ENCODE measurements at places on chromosomes 11 and 22.
A peak's percentile ranks its signal among the peaks of the same experiment; 100 is the strongest.

DNA sequence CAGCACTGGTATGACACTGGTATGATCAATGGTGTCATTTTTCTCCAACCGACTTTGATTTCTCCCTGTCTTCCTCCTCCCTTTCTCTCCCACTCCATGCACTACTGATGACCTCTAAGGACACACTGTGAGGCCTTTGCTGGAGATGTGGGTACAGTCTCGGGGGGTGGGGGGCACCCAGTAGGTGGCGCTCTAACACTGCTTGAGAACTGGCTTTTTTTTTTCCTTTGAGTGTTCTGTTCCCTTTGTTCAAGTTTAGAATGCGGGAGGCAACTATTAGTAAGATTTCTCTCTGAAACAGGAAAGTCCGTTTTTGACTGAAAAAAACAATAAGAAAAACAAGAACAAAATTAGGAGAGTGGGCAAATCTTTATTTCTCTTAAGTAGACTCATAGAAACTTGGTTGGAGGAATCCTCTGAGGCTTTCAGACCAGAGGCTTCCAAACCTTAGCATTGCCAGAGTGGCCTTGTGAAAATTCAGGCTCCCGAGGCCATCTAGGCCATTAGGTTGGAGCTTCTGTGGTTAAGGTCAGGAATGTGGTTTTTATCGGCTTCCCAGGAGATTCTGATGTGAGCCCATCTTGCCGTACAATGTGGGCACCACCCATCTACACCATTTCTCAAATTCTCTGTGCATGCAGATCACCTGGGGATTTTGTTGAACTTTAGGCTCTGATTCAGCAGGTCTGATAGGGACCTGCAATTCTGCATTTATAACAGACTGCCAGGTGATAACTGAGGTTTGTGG, 43.2 kb downstream of the PANX1 start:
- DNase-seq = no peak

- DNase-seq = no peak
Measured at GRCh38 chr11:7688238-7688826, 15.0 kb upstream of the CYB5R2 start.

- DNase-seq = peak; percentile 73
Measured at GRCh38 chr11:13114566-13115379, 105.7 kb downstream of the RASSF10 start.

- DNase-seq = no peak
Measured at GRCh38 chr22:46229701-46230100, 20.4 kb downstream of the CDPF1 start.

GRCh38 chr22:26737262-26737661, 79.9 kb downstream of the MIAT start:
- no peak for DNase-seq

GRCh38 chr11:117734601-117735024, 62.4 kb downstream of the DSCAML1 start:
- no peak for DNase-seq

DNA sequence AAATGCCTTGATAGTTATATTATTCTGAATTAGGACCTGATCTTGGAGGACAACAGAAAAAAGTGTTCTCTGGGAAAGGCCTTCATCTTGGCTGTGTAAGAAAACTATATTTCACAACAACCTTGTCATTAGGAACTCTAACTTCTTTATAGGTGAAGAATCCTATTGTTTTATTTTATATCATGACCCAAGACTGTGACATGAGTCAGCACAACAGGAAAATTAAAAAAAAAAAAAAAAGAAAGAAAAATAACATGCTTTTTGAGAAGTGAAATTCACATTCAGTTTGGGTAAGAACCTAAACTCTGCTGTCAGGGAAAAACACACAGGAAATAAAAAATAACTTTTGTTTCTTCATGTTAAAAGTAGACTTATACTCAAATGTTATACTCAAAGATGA, 11.7 kb upstream of the FOLR2 start:
- no peak for DNase-seq

- DNase-seq = no peak
Measured at GRCh38 chr22:38952281-38952993, 5.0 kb upstream of the APOBEC3A start.

- DNase-seq = no peak
Measured at GRCh38 chr11:126363706-126364248, 8.3 kb downstream of the ST3GAL4 start.
